CD8-positive, alpha-beta memory T cell (primary cell): ENCODE measurements at places on chromosomes 11 and 22. TPM values are rescaled to one million over a fixed set of nuclear protein-coding genes. Genes with fewer than 3 reads are reported as not detected.

Gene OR4A5
- not detected for total RNA-seq

Gene OR5D13
- not detected for total RNA-seq

Gene TEAD1
- 0.89 TPM for total RNA-seq

Gene PYGM
- total RNA-seq: 2.2 TPM

Gene CXCR5
- 6.3 TPM for total RNA-seq

Gene CARD18
- total RNA-seq: not detected
